ENCODE measurements at places on chromosomes 3 and 15. TPM values are rescaled to one million over a fixed set of nuclear protein-coding genes. Genes with fewer than 3 reads are reported as not detected.

The RAB6B gene
- 3.1 TPM for total RNA-seq

The CACNA2D2 gene
- 0.96 TPM for total RNA-seq

GRCh38 chr3:138862924-138863775, 28.4 kb upstream of the PIK3CB start:
- no peak for DNase-seq

DNA sequence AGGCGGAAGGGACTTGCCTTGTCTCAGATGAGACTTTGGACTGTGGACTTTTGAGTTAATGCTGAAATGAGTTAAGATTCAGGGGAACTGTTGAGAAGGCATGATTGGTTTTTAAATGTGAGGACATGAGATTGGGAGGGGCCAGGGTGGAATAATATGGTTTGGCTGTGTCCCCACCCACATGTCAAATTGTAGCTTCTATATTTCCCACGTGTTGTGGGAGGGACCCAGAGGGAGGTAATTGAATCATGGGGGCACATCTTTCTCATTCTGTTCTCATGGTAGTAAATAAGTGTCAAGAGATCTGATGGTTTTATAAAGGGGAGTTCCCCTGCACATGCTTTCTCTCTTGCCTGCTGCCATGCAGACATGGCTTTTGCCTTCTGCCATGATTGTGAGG, 89.2 kb downstream of the CGGBP1 start:
- DNase-seq, result no peak

DNA sequence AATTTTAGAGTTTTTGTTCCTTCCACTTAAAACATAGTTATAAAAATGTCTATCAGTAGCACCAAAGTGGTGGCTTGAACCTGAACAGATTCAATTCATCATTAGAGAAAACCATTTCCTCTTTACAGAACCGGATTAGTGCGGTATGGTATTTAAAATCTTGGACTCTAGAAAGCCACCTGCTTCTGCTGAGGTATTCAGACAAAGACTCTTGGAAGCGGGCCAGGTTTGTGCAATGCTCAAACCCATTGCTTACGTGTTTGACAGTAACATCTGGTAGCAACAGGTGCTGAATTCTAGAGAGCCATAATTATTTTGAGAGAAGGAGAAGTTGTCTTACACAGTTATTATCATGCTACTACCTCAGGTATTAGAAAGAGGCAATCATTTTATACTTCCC, 290.5 kb downstream of the NAALADL2 start:
- DNase-seq, result no peak

DNA sequence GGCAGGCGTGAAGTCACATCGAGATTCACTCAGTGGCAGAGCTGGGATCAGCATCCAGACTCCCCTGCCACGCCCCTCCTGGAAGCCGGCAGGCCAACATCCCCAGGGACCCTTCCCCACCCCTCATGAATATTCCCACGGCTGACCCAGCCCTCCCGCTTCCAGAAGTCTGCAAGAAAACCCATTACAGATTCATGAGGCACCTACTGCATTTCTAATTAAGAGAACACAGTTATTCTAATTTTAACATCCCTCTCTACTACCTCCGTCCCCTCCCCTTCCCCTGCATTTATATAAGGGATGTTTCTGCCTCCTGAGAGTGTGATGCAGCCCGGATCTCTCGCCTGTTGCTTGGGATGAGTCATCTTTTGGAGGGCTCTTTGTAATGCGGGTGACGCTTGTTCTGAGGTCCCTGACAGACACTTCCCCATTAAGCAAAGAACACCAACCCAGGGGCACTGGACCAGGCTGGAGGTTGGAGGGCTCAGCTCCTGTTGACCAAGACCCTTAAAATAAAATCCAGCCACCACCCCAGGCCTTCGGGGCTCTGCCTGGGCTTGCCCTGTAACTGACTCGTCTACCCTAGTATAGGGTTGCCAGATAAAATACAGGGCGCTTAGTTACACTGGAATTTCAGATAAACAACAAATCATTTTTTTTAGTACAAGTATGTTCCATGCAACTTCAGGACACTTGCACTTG, 118.7 kb downstream of the NUP210 start:
- no peak for DNase-seq

- DNase-seq, result no peak
Observed at GRCh38 chr3:79906106-79906505, 138.3 kb upstream of the ROBO1 start.

All from omental fat pad (tissue), 4 donors.